ENCODE measurements at places on chromosomes 3 and 15.

GRCh38 chr3:184887574-184887973 lies 75.6 kb downstream of the VPS8 start:
- H3K27ac ChIP-seq = no peak overlapping the region
- H3K36me3 ChIP-seq = no peaks in the 10 kb centered on the region
- no peaks in the 10 kb centered on the region for H3K27me3 ChIP-seq
- H3K4me1 ChIP-seq = no peaks in the 10 kb centered on the region
- DNase-seq = no peak

DNA sequence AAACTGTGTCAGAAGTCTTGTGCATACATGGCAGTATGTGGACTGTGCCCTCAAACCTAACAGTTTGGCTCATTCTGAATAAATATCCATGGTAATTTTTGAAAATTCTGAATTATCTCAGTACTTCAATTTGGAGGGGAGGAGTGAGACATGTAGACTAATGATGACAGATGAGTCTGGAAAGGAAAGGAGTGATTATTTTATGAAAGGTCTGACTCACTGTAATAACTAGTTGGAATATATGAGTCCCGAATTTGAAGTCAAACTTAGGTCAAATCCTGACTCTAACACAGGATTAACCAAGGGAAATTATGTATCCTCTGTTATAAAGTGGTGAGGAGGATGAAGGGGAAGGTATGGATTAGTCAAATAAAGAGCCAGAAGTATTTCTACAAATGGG lies 38.6 kb downstream of the SUCNR1 start:
- H3K27me3 ChIP-seq = no peaks in the 10 kb centered on the region
- H3K36me3 ChIP-seq = no peaks in the 10 kb centered on the region
- DNase-seq = no peak
- no peaks in the 10 kb centered on the region for H3K4me1 ChIP-seq

GRCh38 chr15:52440414-52440813 lies 88.3 kb downstream of the MYO5A start:
- DNase-seq = no peak
- no peaks in the 10 kb centered on the region for H3K4me1 ChIP-seq
- no peaks in the 10 kb centered on the region for H3K27me3 ChIP-seq

GRCh38 chr3:49647741-49648140 lies 26.4 kb upstream of the APEH start:
- no peak overlapping the region for H3K4me3 ChIP-seq
- DNase-seq = no peak
- no peaks in the 10 kb centered on the region for H3K36me3 ChIP-seq
- no peaks in the 10 kb centered on the region for H3K27me3 ChIP-seq
- H3K27ac ChIP-seq = no peak overlapping the region

DNA sequence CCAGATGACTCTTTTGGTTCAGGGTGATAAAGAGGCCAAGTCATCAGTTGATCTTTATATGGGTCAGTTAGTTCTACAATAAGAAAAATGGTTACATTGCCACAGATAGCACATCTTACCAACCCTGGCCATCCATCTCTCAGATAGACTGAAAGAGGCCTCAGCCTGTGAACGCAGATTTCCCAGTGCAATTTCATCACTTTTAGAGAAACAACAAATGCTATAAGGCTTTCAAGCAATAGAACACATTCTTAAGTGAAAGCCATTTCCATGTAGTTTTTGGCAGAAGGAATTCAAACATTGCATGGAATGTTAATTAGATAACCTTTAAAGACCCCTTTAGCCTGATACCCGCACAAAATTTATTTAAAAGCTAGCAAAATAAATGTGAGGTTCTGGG lies 200.6 kb upstream of the ZBTB20 start:
- DNase-seq = no peak
- H3K27ac ChIP-seq = no peak overlapping the region
- no peaks in the 10 kb centered on the region for H3K36me3 ChIP-seq

DNA sequence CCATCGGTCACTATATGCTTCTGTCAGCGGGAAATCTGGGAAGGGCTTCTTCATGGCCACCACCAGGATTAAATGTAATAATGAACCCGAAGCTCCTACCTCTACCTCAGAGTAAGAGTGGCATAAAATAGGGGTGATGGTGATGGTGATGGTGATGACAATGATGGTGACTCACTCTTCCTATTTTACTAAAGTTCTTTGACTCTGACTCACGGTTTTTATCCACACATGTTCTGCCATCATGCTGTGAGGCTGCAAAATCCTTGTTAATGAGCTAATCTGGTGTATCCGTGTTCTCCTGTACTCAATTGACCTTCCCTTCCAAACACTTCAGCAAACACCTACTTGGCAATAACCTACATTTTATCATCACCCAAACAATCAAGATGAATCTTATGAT lies 18.3 kb upstream of the FOXP1 start:
- H3K27me3 ChIP-seq = no peaks in the 10 kb centered on the region
- H3K4me3 ChIP-seq = no peak overlapping the region
- DNase-seq = no peak
- H3K4me1 ChIP-seq = no peaks in the 10 kb centered on the region
- H3K36me3 ChIP-seq = no peaks in the 10 kb centered on the region

- no peaks in the 10 kb centered on the region for H3K27me3 ChIP-seq
- H3K4me1 ChIP-seq = no peaks in the 10 kb centered on the region
- no peak for DNase-seq
- no peaks in the 10 kb centered on the region for H3K36me3 ChIP-seq
- H3K4me3 ChIP-seq = no peak overlapping the region
Observed at GRCh38 chr15:92653836-92654539, 1.6 kb downstream of the FAM174B start.

DNA sequence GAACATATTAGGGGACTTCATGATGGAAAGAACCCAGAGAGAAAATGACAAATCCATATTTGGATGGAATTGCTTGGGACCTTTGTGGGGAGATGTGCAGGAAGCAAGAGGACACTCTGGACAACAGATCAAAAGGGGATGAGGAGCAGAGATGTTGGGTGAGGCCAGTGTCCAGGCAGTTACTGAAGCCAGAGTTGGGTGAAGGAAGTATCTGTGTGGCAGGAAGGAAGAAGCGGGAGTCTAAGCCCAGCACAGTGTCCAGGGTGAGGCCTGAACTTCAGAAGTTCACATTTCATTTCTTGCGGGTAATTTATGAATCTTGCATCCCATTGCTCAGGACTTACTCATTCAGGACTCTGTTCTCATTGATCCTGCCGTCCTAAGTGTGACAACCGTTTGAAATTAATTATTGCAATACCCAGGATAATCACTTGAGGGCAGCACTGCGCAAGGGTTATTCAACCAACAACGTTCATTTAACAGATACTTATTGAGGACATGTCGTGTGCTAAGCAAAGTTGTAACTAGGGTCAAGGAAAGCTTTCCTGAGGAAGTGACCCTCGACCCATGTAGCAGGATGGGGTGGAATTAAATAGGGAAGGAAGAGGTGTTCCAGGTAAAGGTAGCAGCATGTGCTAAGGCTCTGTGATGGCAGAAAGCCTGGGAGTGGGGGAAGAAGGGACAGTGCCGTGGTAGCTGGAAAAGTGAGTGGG lies 61.3 kb upstream of the CMTM8 start:
- no peaks in the 10 kb centered on the region for H3K27me3 ChIP-seq
- H3K4me3 ChIP-seq = no peak overlapping the region
- no peaks in the 10 kb centered on the region for H3K36me3 ChIP-seq
- H3K27ac ChIP-seq = no peak overlapping the region

DNA sequence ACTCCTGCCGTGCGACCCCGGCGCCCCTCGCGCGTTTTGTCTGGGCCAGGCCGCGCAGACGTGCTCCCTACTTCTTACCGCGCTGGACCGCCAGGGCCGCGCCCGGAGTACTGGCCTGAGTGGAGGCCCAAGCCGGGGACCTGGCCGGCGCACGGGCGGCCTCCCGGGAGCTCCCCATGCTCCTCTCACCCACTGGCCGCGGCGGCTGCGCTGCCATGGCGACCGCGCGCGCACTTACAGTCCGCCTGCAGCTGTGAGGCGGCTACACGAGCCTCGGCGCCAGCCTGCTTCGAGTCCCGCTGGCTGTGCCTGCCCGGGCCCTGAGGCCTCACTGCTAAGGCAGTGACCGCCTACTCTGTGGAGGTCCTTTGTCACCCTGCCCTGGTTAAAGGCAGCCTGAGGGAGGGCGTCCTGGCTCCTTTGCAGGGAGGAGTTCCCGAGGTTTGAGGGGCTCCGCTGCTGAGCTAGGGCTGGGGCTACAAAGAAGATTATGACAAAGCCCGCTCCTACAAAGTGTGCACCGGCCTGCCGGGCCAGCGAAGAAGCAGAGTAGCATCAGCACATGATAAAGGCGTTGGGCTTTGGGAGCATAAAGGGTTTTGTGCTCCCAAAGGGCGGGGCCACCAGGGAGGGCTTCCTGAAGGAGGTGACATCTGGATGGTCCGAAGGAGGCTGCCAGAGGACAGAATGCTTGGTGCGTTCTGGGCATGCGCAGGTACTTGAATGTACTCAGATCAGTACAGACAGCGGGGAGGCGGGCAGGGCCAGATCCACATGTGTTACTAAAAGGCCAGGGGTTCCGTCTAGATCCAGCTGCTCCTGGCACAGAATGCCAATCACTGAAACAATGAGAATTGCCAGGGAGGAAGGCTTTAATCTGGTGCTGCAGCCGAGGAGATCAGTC lies at the start of the genes LRRC34 and LRRIQ4:
TSS of gene LRRC34 (minus strand) at position 573 of the 904 bp plus-strand sequence. CDS start at position 217, 356 bp downstream.
TSS of gene LRRIQ4 (plus strand) at position 539 of the 904 bp plus-strand sequence. CDS start 9,052 bp downstream, outside the sequence.
- no peaks in the 10 kb centered on the region for H3K27me3 ChIP-seq
- no peak within 1 kb of the TSS for H3K27ac ChIP-seq
- H3K4me3 ChIP-seq = peak within 1 kb of the TSS; percentile 69
- no peaks in the 10 kb centered on the region for H3K36me3 ChIP-seq

- DNase-seq = no peak
- H3K4me3 ChIP-seq = no peak overlapping the region
- no peaks in the 10 kb centered on the region for H3K27me3 ChIP-seq
- H3K27ac ChIP-seq = no peak overlapping the region
Observed at GRCh38 chr3:189590223-189590622, 41.0 kb upstream of the TP63 start.

GRCh38 chr15:81532001-81532400 lies 158.0 kb upstream of the TMC3 start:
- H3K36me3 ChIP-seq = no peaks in the 10 kb centered on the region
- no peaks in the 10 kb centered on the region for H3K27me3 ChIP-seq
- no peaks in the 10 kb centered on the region for H3K4me1 ChIP-seq
- no peak for DNase-seq
- H3K27ac ChIP-seq = no peak overlapping the region
- no peak overlapping the region for H3K4me3 ChIP-seq

- H3K36me3 ChIP-seq = no peaks in the 10 kb centered on the region
- H3K27ac ChIP-seq = no peak overlapping the region
- no peak overlapping the region for H3K4me3 ChIP-seq
- no peak for DNase-seq
- no peaks in the 10 kb centered on the region for H3K27me3 ChIP-seq
Observed at GRCh38 chr15:78695046-78695671, 54.1 kb upstream of the CHRNB4 start.

DNA sequence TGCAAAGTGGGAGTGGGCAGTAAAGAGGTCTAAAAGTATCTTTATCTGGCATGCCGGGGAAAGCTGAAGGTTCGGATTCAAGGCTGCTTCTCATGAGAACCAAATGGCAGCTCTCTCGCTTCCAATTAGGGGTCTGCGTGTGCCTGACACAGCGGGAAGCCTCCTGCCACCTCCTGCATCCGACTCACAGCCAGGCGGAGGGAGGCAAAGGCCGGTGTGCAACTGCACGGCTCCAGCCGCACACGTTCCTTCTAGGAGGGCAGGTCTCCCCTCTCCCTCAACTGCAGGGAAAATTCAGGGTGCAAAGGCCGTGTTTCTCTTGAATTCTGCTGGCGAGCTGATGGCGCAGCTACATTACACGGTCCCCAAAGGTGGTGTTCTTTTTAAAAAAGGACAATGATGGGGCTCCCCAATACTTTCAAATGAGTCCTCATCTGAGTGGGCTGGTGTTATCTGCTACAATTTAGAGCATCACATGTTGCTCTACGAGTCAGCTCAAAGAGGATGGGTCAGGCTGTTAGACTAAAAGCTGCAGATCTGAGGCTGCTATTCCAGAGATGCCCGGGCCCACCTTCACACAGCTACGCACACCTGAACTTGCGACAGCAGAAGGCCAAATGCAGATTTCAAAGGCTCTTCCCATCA lies 226.6 kb downstream of the ADAMTS17 start:
- no peaks in the 10 kb centered on the region for H3K27me3 ChIP-seq
- H3K4me1 ChIP-seq = peaks cover 18% of the 10 kb centered on the region
- no peak for DNase-seq
- no peak overlapping the region for H3K27ac ChIP-seq
- no peak overlapping the region for H3K4me3 ChIP-seq

DNA sequence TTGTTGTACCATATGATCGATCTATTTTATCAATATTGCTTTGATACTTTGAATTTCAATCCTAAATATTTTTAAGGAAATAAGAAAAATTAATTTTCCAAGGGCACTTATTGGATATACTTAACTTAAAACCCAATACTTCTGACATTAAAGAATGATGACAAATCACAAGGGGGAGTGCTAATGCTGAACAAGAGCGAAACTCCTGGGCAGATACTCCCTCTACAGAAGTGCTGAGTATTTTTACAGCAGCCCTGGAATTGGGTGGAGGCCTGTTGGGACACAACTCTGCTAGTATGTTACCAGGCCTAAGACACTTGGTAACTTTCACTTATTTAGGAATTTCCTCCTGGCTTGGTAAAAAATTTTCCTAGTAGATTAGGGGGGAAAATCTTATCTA lies 46.2 kb downstream of the DENND6A start:
- no peak overlapping the region for H3K27ac ChIP-seq
- H3K36me3 ChIP-seq = peaks cover 10% of the 10 kb centered on the region
- DNase-seq = no peak
- peaks cover 6% of the 10 kb centered on the region for H3K4me1 ChIP-seq
- no peak overlapping the region for H3K4me3 ChIP-seq
- no peaks in the 10 kb centered on the region for H3K27me3 ChIP-seq

GRCh38 chr3:115671761-115672455 lies 48.6 kb downstream of the GAP43 start:
- no peak for DNase-seq
- H3K27ac ChIP-seq = no peak overlapping the region
- no peaks in the 10 kb centered on the region for H3K27me3 ChIP-seq
- H3K36me3 ChIP-seq = no peaks in the 10 kb centered on the region
- no peaks in the 10 kb centered on the region for H3K4me1 ChIP-seq

DNA sequence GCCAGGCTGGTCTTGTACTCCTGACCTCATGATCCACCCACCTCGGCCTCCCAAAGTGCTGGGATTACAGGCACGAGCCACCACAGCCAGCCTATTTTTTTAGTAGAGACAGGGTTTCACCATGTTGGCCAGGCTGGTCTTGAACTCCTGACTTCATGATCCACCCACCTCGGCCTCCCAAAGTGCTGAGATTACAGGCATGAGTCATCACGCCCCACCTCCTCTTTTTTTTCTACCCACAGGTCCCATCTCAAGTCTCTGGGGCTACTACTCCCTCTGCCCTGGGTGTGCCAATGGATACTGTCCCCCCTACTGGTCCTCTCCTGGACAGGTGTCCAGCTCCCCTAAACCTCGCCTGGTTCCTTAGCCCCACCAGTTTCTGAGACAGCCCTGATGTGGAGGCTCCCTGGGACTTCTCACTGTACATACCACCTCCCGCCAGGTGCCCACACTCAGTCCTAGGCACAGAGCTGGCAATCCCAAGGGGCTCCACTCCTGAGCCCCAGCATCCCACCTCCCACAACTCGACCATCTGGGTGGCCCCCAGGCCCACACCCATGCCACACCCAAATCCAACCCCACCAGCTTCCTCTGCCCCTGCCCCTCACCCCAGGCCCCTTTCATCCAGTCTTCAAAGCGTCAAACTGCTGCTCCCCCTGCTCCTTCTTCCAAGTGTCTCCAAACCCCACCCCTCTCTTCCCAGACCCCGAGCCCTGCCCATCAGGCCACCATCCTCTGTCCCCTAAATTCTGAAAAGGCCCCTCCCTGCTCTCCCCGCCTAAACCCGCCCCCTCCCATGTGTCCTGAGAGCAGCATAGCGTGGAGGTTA lies 13.1 kb upstream of the CYP11A1 start:
- no peaks in the 10 kb centered on the region for H3K36me3 ChIP-seq
- DNase-seq = no peak
- H3K4me3 ChIP-seq = no peak overlapping the region
- peaks cover 27% of the 10 kb centered on the region for H3K4me1 ChIP-seq
- H3K27me3 ChIP-seq = no peaks in the 10 kb centered on the region
